ENCODE measurements at places on chromosomes 12 and 14.

DNA sequence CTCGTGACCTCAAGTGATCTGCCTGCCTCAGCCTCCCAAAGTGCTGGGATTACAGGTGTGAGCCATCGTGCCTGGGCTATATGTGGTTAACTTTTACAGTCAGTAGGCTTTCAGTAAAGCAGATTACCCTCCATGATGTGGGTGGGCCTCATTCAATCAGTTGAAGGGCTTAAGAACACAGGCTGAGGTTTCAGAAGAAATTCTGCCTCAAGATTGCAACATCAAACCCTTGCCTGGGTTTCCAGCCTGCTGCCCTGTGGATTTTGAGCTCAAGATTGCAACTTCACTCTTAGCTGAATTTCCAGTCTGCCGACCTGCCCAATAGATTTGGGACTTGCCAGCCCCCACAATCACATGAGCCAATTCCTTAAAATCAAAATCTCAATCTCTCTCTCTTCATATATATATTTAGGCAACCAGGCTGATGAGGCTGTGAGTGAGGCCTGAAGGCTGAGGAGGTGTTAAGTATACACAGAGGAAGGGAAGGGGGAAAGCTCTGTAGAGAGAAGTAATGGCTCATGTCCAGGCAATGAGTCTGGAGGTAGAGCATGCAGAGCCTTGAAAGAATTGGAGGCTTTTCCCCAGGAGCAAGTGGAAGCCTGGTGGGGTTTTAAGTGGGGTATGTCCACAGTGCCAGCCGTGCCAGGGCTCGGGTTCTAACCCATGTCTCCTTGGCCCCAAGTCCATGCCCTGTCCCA lies 33.3 kb upstream of the ACTN1 start:
- DNase-seq, result no peak

DNA sequence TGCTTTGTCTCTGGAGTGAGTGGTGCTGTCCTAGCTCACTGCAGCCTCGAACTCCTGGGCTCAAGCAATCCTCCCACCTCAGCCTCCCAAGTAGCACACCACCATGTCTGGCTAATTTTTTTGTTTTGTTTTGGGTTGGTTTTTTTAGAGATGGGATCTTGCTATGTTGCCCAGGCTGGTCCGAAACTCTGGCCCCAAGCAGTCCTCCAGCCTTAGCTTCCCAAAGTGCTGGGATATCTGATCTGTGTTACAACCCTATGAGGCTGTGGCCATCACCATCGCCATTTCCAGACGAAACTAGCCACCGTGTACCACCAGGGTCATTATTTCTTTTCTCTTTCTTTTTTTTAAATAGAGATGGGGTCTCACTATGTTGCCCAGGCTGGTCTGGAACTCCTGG lies 2.6 kb downstream of the IL31 start:
- no peak for DNase-seq

- DNase-seq, result no peak
Observed at GRCh38 chr12:109418848-109419480, 58.1 kb downstream of the KCTD10 start.

DNA sequence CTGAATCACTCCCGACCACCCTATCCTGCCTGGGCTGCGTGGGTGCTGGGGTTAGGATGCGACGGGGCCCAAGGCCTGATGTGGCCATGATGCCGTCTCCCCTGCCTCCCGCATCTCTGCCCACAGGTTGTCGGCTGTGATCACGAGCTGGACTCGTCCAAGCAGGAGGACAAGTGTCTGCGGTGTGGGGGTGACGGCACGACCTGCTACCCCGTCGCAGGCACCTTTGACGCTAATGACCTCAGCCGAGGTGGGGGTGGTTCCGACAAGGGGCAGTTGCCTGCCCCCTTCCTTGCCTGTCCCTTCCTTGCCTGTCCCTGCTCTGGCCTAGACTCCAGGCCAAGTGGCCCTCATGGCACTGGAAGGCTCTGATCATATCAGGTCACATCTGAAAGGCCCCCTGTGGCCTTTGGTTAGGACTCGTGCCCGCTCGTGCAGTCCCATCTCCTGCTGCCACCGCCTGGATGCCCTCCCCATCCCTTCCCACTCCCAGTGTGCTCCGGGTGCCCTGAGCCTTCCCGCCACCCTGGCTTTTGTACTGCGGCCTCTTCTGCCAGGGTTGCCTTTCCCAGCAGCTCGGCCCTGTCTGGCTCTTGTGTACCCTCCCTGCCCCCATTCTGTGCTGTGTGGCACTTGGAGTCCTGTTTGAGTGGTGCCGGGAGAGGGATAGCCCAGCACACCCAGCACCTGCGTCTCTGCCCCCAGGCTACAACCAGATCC lies 13.6 kb downstream of the PAPLN start:
- DNase-seq, result no peak

GRCh38 chr12:54521293-54522060 lies 23.9 kb downstream of the NCKAP1L start:
- no peak for DNase-seq

- DNase-seq, result no peak
Observed at GRCh38 chr12:123278101-123278627, 6.5 kb upstream of the CDK2AP1 start.

GRCh38 chr12:6542209-6543009 lies 8.1 kb downstream of the GAPDH start:
- DNase-seq, result no peak

- DNase-seq, result no peak
Observed at GRCh38 chr14:66104486-66104885, 381.7 kb upstream of the CCDC196 start.

- DNase-seq, result no peak
Observed at GRCh38 chr12:118327391-118327790, 45.3 kb downstream of the TAOK3 start.
